ENCODE measurements at places on chromosomes 4 and X. TPM values are rescaled to one million over a fixed set of nuclear protein-coding genes. Genes with fewer than 3 reads are reported as not detected.

GRCh38 chr4:10577508-10578426, 106.8 kb downstream of the CLNK start:
- DNase-seq, result no peak

- DNase-seq, result no peak
Measured at GRCh38 chr4:81743731-81744435, 272.2 kb upstream of the RASGEF1B start.

DNA sequence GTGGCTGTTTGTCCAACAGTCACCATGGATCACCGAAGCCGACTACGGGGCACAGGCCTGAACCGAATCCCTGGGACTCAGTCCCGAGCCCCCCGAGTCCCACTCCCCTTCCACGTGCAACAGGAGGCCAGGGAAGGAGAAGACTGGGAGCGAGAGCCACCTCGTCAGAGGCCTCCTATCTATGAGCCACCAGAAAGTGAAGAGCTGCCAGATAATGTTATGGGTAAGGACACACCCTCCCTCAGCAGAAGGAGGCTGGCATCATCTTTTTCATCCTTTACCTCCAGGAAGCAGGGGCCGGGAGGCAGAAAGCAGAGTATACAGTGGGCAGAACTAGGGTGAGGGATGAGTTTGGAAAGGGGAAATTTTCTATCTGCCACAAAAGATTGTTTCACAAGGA, 2.8 kb upstream of the PRDX4 start:
- DNase-seq, result no peak

GRCh38 chr4:80091688-80092087, 18.7 kb upstream of the ANTXR2 start:
- no peak for DNase-seq

The FAM9C gene
- total RNA-seq, result not detected

The TMEM31 gene
- total RNA-seq, result not detected

The ATP1B4 gene
- 16.9 TPM for total RNA-seq

The TRAM1L1 gene
- 0.78 TPM for total RNA-seq

- no peak for DNase-seq
Measured at GRCh38 chr4:27717431-27717755, 856.8 kb downstream of the STIM2 start.

The MAGEB17 gene
- 0.30 TPM for total RNA-seq

The CFAP97 gene
- 14.9 TPM for total RNA-seq

GRCh38 chrX:44874420-44875184, 1.6 kb downstream of the KDM6A start:
- DNase-seq, result no peak

The PAGE5 gene
- not detected for total RNA-seq

The GABRB1 gene
- total RNA-seq, result 10.7 TPM

DNA sequence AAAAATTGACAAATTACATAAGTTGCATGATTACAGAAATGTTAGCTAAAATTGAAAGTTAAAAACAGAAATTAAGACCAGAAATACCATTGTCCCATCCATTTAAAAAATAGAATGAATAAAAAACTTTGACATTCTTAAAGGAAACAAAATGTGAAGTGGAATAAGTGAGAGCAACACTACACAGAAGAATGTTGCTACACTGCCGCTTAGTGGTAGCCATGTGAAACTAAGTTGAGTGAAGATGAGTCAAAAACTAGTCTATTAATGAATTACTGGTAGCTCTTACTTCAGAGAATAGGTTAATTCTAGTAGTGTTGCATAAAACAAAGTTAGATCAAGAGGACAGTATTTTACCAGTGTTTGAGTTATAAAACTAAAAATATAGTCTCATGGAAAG, 571.0 kb upstream of the KLHL4 start:
- DNase-seq, result no peak

DNA sequence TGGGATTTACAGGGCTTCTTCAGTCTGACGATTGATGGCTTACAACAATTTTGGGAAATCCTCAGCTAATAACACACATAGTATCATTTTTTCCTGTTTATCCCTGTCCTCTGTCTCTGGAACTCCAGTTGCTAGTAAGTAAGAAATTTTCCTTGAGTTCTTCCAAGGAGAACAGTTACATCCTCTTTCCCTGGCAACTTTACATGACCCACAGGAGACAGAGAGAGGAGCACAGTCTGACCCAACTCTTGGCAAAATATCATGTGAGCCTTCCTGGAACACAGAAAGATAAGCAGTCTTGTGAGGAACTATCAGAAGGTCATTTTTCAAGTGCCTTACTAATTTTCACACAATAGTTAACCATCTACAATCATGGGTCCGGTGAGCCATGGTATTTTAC, 578.7 kb upstream of the PABPC4L start:
- no peak for DNase-seq

- DNase-seq, result no peak
Measured at GRCh38 chrX:123504630-123505270, 228.1 kb downstream of the THOC2 start.

GRCh38 chr4:19130866-19131265, 1109.3 kb upstream of the LCORL start:
- no peak for DNase-seq

GRCh38 chr4:147780137-147780777, 48.4 kb downstream of the ARHGAP10 start:
- no peak for DNase-seq

DNA sequence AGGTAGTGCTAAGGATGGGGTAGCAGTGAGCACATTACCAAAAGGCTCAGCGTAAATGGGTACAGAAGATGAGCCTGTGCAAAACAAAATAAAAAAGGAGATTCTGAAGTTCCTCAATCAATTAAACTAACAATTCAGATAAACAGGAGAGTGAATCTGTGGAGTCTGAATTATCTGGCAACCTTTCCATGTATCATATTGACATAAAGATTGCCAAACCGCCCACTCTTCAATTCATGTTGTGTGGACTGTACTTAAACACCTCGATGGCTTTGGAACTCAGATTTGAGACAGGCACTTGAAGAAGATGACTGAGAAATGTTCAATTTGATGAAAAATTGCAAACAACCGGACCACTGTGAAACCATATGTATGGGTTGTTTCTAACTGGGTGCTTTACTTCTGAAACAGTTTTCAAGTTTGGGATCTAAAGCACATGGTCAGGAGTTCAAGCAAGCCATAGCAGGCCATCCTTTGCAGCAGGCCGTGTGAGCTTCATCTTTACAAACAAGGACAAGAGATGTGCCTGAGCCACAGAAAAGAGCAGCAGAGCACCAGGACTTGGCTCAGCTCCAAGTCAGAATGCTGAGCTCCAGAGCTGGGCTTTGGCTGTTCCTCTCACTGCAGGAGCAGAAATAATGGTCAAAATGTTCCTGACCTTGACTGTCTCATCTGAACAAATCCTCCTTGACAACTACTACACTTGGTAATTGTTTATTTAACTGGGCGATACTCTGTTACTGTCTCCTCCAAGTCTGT, 108.1 kb downstream of the MGST2 start:
- DNase-seq, result no peak

The BRS3 gene
- not detected for total RNA-seq

- DNase-seq, result no peak
Measured at GRCh38 chr4:60648774-60649173, 551.4 kb upstream of the ADGRL3 start.

DNA sequence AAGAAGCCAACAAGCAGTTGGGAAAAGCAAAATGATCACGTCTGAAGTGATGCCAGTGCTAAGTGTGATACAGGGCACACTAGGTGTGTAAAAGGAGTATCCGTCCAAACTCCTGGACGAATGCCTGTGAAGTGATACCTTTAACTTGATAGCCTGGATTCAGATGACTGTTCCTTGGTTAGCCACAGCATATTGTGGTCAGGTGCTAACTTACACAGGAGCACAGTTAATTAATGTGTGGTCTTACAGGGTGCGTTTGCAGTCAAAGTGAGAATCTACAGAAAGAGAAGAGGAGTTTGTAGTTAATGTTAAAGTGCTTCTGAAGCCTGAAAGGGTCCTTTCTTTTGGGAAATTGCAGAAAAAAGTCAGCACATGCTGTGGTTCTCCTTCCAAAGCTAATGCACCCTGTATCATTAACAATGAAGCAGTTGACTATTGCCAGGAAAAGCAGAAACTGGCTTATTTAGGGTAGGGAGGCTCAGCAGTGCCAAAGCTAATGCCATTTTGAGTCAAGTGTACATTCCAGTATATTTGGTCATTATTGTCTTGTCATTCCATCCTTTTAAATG, 61.1 kb downstream of the DCLK2 start:
- no peak for DNase-seq

GRCh38 chrX:121853762-121854613, 806.6 kb downstream of the GLUD2 start:
- DNase-seq, result no peak

- no peak for DNase-seq
Measured at GRCh38 chrX:114178126-114178525, 405.8 kb upstream of the HTR2C start.

- peak; percentile 91 for DNase-seq
Measured at GRCh38 chr4:1043651-1044468, 32.4 kb downstream of the FGFRL1 start.

DNA sequence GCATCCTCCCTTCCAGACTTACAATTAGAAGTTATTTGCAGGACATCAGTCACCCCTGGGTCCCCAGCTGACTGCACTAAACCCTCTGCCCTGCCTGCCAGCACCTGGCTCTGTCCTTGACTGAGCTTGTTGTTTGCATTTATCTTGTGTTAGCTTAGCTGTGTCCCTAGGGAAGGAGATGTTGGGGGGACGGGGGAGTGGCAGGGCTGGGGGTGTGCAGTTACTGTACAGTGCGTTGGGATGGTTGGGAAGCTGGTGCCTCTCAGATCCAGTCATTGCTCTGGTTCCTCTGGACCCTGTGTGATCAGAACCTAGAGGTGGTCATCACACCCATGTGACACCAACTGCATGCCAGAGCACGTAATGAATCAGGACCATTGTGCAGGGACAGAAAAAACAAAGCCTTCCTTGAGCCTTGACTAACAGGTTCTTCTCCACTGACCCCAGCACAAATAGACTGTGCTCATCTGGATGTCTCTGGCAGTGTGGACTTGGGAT, 32.7 kb upstream of the PROM1 start:
- DNase-seq, result no peak

The MAMLD1 gene
- 2.6 TPM for total RNA-seq

The MAML3 gene
- 4.1 TPM for total RNA-seq

The SLITRK2 gene
- total RNA-seq, result 0.35 TPM

GRCh38 chr4:16869594-16870245, 28.7 kb downstream of the LDB2 start:
- no peak for DNase-seq

DNA sequence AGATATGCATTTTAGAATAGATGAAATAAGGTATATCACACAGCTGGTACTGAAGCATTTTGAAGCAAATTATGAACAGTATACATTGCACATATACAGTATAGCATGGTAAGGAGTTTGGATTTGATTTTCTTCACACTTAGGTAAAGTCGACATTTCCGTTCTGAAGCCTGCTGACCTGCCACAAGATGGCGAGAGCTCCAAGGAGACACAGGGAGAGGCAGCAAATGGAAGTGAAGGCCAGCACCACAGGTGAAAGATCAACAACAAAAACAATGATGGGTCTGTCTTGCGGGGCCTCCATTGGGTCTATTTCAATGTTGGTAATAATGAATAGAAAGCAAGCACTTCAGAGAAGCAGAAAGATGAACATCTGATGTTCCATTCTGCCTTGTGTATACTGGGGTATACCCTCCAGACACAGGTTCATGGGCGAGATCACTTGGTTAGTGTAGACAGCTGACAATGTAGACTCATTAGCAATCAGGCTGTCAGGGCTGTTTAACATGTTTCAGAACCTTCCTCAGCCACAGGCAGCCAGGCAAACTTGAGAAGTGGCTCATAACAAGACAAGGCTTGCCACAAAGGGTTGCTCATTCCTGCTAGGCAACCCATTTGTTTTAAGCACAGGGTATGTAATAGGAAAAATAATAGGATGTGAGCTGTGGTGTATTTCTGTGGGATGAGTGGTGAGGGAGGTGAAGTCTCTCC, 21.4 kb upstream of the NOX1 start:
- no peak for DNase-seq

DNA sequence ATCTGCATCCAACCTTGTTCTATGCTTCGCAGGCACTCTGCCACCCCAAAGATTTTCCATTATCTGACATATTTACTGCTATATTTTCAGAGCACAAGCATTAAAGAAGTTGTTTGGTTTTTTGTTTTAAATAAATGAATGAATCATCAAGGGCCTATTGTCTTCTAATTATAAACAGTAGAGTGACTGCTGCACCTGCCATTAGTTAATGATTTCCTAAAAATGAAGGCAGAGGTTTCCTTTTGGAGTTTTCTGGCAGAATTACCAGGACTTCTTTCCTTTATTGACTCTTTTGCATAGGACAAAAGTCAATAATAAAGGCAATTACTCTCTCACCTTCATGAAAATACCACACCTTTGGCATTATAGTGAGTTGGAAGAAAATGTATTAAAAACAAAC, 238.1 kb downstream of the INPP4B start:
- no peak for DNase-seq

- no peak for DNase-seq
Measured at GRCh38 chrX:149825424-149825823, 43.7 kb downstream of the MAGEA9 start.

The MAGEC2 gene
- total RNA-seq, result not detected

- DNase-seq, result no peak
Measured at GRCh38 chr4:17475481-17475880, 36.4 kb downstream of the QDPR start.

The FDCSP gene
- total RNA-seq, result not detected

GRCh38 chr4:85884251-85884650, 409.3 kb downstream of the ARHGAP24 start:
- no peak for DNase-seq

The NOX1 gene
- total RNA-seq, result not detected

GRCh38 chr4:122583906-122584305, 37.0 kb downstream of the IL21 start:
- DNase-seq, result no peak

The DCAF12L1 gene
- not detected for total RNA-seq

DNA sequence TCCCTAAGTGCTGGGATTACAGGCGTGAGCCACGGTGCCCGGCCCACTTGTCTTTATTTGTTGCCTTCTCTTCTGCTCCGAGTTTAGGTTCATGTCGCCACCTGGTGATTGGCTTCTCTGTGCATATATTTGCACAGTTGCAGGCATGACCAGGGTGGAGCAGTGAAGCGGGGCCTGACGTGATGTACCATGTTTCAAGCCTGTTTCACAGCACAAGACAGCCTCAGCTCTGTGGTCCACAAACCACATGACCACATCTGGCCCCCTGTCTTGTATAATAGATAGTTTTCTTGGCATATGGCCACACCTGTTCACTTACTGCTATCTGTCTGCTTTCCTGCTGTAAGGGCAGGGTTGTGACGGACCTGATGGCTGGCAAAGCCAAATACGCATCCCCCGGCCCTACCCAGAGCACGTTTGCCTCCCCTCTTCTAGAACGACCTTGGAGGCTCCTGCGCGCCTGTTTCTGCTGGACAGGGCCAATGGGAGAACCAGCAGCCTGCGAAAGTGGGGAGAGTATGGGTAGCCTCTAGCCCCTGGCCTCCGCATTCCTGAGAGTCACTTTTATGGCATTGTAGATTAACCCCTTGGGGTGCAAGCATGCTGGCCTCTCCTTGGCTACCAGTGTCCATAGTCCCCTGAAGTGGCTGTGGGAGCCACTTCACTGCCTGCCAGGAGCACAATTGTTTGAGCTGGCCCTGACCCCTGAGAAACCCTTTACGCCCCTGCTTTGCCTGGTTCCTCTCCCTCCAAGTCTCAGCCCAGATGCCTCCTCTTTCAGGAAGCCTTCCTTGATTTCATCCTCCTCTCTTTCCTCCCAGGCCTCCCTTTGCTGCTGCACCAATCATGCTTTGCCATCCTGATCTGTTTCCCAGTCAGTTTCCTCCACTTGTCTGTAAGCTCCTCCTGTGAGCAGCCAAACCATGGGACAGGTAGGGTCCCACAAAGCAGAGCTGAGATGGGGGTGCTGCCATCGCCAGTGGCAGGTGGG, 6.0 kb upstream of the SH3TC1 start:
- DNase-seq, result no peak
